Activated CD4-positive, alpha-beta memory T cell treated with anti-CD3 and anti-CD28 coated beads, Interleukin-2, amount 10 ng/mL, durations not matched to agents 7 days and 5 days (primary cell): ENCODE measurements at places on chromosomes 3 and 15. TPM values are rescaled to one million over a fixed set of nuclear protein-coding genes. Genes with fewer than 3 reads are reported as not detected.
A peak's percentile ranks its signal among the peaks of the same experiment; 100 is the strongest.

LMOD3 gene
- total RNA-seq, result not detected

SCN11A gene
- not detected for total RNA-seq

DNA sequence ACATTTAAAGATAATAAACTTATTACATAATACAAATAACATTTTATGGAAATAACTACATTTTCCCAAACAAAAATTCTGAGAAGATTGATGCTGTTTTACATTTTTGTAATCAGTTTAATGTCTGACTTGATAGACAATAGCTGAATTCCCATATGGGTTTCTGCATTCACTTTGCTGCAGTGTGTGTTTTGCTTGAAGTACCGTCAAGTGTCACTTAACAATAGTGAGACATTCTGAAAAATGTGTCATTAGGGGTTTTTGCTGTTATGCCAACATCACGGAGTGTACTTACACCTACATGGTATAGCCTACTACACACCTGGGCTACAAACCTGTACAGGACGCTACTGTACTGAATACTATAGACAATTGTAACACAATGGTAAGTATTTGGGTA is 57.5 kb downstream of the USF3 start:
- H3K36me3 ChIP-seq, result peaks cover 4% of the 10 kb centered on the region
- H3K27ac ChIP-seq, result no peak overlapping the region
- no peak for DNase-seq
- no peaks in the 10 kb centered on the region for H3K4me1 ChIP-seq
- H3K27me3 ChIP-seq, result no peaks in the 10 kb centered on the region

DNA sequence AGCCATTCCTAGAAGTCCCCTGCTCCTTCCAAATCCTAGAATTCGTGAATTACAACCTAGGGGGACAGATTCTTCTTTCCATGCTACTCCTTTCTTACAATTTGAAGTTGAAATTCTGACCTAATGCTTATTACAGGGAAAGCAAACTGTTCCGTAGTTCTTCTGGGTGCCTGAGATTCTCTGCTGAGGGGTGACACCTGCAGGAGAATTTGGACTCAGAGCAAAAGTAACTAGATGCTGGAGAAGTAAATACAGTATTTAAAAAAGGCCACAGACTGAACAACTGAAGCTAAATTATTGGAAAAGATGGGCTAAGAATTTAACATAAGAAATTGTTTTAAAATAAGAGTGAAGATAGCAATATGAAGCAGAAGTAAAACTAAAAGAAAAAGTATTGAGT is 37.9 kb downstream of the ACAD9 start:
- H3K27ac ChIP-seq, result no peak overlapping the region
- no peak overlapping the region for H3K4me3 ChIP-seq
- DNase-seq, result no peak
- H3K4me1 ChIP-seq, result peaks cover 3% of the 10 kb centered on the region
- H3K27me3 ChIP-seq, result no peaks in the 10 kb centered on the region
- H3K36me3 ChIP-seq, result peaks cover 65% of the 10 kb centered on the region

- no peak overlapping the region for H3K4me3 ChIP-seq
- H3K27ac ChIP-seq, result no peak overlapping the region
- H3K4me1 ChIP-seq, result peaks cover 38% of the 10 kb centered on the region
- DNase-seq, result no peak
- H3K27me3 ChIP-seq, result no peaks in the 10 kb centered on the region
These were observed 13.4 kb upstream of the TRAK1 start for GRCh38 chr3:42077785-42078184.

DNA sequence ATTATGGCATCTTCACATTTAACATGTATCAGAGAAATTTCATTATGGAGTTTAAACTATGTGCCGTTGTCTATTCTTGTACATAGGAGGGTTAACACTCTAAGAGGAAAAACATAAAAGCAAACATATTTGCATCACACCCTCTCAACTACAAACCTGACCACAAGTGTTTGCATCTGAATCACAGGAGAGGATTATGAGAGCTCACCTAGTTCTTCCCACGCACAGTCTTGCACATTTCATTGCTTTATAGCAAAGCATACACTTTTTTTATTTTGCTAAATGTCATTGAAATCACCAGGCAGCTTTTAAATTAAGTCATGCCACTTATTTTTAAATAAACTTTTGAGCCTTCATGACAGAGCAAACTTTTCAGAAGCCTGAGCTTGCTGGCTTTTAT is 12.5 kb downstream of the TRAT1 start:
- peak; percentile 40 for DNase-seq
- H3K36me3 ChIP-seq, result peaks cover 83% of the 10 kb centered on the region
- no peaks in the 10 kb centered on the region for H3K27me3 ChIP-seq
- H3K4me3 ChIP-seq, result peak overlapping the region; percentile 77

GRCh38 chr15:77985931-77986480 is 91.5 kb downstream of the TBC1D2B start:
- no peak overlapping the region for H3K4me3 ChIP-seq
- no peak for DNase-seq
- H3K27me3 ChIP-seq, result no peaks in the 10 kb centered on the region
- no peak overlapping the region for H3K27ac ChIP-seq
- no peaks in the 10 kb centered on the region for H3K36me3 ChIP-seq
- H3K4me1 ChIP-seq, result peaks cover 7% of the 10 kb centered on the region

DNA sequence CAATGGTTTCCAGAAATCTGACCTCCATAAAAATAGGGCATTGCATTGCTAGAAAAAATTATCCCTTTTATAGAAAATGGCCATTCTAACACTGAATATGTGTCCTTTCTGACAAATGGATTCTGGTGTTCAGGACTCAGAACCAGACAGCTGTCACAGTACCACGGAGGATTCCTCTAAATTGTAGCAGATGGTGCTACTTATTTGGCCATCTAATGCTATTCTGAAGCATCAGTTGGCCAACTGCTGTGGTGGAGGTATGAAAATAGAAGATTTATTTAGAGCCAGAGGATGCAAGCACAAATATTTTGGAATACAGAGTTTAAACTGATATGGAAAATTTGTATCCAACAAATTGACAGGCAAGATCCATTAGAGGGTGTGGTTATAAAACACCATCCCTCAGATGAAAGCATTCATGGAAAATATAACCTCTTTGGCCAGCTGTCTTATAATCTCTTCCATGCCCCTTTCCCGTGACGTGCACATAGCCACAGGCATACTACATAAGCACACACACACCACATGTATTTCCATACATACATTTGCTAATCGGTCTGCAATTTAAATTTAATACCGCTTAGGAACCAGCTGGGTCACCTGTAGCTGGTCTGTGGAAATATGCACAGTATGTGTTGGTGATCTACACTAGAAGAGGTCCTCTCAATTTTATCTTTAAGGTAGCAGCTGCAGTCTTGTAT is 302.7 kb upstream of the KCNMB2 start:
- no peaks in the 10 kb centered on the region for H3K36me3 ChIP-seq
- H3K4me3 ChIP-seq, result no peak overlapping the region
- H3K4me1 ChIP-seq, result no peaks in the 10 kb centered on the region
- no peaks in the 10 kb centered on the region for H3K27me3 ChIP-seq
- no peak for DNase-seq
- H3K27ac ChIP-seq, result no peak overlapping the region

DNA sequence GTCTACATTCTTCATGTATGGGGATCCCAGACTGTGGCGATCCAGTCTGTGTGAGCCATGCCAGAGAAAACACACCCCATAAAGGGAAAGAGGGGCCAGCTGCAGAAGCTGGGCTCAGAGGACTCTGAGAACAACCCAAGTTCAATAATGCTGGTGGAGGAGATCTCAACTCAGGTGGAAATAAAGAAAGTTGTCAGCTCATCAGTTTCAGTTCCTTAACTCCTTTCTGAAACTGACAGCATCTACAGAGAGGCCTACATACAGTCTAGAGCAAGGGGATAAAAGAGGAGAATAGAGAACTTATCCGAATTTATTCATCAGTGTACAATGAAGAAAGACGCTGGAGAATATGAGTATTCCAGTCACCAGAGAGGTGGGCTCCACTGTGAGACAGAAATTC is 77.0 kb downstream of the NTRK3 start:
- H3K36me3 ChIP-seq, result no peaks in the 10 kb centered on the region
- H3K4me1 ChIP-seq, result no peaks in the 10 kb centered on the region
- DNase-seq, result no peak

SOX2 gene
- total RNA-seq, result not detected

TTLL13 gene
- total RNA-seq, result 0.45 TPM

GRCh38 chr15:35308802-35309201 is 223.7 kb upstream of the NANOGP8 start:
- H3K4me1 ChIP-seq, result no peaks in the 10 kb centered on the region
- H3K36me3 ChIP-seq, result no peaks in the 10 kb centered on the region
- no peak overlapping the region for H3K4me3 ChIP-seq
- no peaks in the 10 kb centered on the region for H3K27me3 ChIP-seq

XPC gene
- total RNA-seq, result 34.2 TPM

- no peak overlapping the region for H3K4me3 ChIP-seq
- no peak overlapping the region for H3K27ac ChIP-seq
- H3K36me3 ChIP-seq, result no peaks in the 10 kb centered on the region
These were observed 42.3 kb downstream of the MAP3K13 start for GRCh38 chr3:185405243-185405642.

- H3K27me3 ChIP-seq, result peaks cover 9% of the 10 kb centered on the region
- no peak overlapping the region for H3K27ac ChIP-seq
- H3K4me3 ChIP-seq, result no peak overlapping the region
- DNase-seq, result no peak
These were observed 21.7 kb downstream of the CLDN11 start for GRCh38 chr3:170440344-170440743.
